ENCODE measurements at places on chromosomes 5 and 9.

GRCh38 chr5:7436521-7436920, 40.6 kb downstream of the ADCY2 start:
- no peak for DNase-seq

GRCh38 chr9:80040457-80040856, 468.7 kb downstream of the TLE4 start:
- no peak for DNase-seq

GRCh38 chr5:9467199-9468059, 78.4 kb downstream of the SEMA5A start:
- DNase-seq = no peak

GRCh38 chr9:36035006-36035405, 1.7 kb upstream of the RECK start:
- DNase-seq = no peak

- DNase-seq = no peak
Observed at GRCh38 chr5:169162407-169162806, 138.5 kb downstream of the SLIT3 start.

DNA sequence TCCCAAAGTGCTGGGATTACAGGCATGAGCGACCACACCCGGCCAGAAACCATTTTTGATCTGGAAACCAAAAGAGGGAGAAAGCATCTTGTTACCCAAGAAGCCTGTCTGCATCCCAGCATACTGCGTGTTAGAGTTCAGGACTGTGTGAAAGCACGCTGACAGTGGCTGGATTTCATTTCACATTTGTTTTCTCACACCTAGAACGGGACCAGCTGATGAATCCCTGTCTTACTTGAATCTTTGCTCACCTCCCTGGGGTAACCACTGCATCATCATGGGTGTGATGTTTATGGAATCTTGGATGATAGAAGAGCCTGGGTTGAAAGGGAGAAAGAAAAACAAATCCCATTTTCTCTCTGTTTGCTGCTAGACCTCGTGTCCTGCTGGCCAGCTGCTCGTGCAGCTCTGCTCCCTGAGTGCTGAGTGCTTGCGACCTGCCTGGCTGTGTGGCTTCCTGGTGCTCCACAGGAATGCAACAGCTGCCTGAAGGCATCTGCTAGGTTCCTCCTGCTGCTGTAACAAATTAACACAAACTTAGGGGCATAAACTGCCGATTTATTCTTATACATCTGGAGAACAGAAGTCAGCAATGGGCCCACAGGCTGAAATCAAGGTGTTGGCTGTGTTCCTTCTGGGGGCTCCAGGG, 378.3 kb upstream of the DAP start:
- no peak for DNase-seq

DNA sequence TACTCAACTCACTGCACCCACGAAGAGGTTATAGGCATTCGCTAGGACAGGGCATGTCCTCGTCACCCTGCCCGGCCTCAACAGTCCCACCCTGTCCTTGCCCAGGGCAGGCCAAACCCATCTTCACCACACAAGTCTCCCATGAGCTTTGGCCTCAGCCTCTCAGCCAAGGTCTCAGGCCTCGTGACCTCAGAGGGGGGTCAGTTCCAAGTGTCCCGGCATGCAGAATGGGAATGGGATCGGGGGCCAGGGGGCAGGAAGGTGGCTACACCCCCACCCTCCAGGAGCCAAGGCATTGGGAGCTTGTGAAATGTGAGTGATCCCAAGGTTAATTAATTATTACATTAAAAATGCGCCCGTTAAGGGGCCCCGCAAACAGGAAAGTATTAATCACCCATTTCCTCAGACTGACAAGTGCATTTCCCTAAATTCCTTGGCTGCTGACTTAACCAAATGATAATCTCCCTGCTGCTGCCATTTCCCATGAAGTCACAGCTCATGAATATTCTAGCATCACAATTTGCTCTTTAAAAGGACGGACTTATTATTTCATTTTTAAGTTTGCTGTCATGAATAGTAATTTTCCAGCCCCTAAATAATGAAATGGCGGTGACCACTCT, 8.0 kb upstream of the UBAC1 start:
- no peak for DNase-seq

DNA sequence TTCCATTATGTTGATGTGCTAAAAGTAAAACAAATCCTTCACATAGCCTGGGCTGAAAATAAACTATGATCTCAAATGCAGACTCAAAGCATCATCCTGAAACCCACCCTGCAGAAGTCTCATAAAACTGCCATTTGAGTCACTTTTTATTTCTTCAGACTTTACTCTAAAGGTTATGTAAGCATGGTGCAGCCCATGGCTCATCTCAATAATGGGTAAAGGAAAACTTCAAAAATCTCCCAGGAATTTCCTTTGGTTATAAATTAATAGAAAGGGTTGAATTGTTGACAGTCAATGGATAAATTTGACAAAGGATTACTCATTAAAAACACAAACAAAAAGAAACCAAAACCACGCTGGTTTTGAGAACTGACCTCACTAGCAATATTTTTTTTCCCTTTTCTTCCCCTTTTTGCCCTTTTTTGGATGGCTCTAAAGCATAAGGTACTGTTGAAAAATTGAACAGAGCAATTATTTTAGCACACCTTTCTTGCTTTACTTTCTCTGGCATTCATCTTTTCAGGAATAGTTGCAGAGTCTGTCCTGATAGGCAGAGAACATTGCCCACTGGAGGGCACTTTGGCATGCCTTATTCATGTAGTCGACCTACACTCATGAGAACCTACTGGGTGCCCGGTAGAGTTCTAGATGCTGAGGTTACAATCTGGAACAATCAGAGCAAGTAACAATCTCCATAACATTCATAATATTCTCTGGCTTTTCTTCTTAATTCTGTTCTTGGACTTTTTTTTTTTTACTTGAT, 191.4 kb downstream of the TMEM167A start:
- DNase-seq = no peak

- DNase-seq = no peak
Observed at GRCh38 chr9:34216325-34216724, 37.5 kb downstream of the UBAP1 start.

DNA sequence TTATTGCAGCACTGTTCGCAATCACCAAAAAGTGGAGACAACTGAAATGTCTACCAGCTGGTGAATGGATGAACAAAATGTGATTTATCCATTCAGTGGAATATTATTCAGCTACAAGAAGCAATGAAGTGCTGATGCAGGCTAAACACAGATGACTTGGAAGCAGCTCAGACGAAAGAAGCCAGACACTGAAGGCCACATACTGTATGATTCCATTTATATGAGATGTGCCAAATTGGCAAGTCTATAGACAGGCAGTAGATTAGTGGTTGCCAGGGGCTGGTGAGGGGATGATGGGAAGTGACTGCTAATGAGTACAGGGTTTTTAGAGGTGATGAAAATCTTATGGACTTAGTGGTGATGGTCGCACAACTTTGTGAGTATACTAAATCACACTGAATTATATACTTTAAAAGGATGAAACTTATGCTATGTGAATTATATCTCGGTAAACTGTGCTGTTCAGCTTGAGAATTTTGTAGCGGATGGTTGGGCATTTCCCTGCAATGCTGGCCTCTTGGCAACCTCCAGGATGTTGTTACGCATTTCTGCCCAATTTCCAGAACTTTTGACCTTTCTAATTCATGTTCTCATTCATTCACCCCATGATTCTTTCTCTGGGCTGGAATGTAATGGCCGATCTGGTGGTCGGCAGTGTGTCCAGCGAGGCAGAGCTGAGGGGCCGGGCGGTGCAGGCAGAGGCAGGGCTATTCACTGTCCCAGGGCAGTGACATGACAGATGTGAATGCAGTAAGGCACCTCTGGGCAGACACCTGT, 22.0 kb upstream of the WNK2 start:
- DNase-seq = no peak

DNA sequence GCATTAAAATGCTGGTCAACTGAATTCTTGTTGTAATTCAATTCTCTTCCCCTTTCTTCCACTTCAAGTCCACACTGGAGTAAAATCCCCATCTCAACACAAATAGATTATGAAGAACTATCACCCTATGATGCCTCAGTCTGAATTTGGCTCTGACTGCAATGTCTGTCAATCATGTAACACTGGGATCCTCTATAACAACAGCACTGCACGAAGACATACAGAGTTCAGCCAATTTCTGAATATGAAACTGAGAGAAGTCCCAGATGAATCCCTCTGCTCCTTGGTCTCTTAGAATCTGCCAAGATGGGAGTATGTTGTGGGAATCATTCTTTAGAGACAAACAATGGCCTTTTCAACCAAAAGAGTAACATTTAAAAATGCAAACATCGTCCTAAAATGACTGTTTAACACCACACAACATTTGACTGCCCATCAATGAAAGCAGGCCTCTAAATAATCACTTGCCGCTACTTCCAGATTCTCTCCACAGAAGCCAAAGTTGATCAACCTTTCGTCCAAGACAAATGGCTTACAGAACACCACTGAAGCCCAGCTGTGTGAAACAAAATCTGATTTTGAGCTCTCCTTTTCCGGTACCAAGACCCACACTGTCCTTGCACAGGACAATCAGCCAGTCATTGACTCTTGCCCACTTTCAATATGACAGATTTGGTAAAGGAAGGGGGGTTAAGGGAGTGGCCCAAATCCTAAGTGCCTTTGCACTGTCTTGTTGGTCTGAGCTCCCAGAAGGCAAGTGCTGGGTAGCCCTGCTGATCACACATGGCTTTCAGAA, 258.0 kb downstream of the EBF1 start:
- no peak for DNase-seq

Measured in NCI-H2081 (cell line).